AG10803 (cell line): ENCODE measurements at places on chromosomes 7 and 10.

GRCh38 chr10:77702166-77702565, 64.6 kb upstream of the KCNMA1 start:
- peak; percentile 76 for DNase-seq

DNA sequence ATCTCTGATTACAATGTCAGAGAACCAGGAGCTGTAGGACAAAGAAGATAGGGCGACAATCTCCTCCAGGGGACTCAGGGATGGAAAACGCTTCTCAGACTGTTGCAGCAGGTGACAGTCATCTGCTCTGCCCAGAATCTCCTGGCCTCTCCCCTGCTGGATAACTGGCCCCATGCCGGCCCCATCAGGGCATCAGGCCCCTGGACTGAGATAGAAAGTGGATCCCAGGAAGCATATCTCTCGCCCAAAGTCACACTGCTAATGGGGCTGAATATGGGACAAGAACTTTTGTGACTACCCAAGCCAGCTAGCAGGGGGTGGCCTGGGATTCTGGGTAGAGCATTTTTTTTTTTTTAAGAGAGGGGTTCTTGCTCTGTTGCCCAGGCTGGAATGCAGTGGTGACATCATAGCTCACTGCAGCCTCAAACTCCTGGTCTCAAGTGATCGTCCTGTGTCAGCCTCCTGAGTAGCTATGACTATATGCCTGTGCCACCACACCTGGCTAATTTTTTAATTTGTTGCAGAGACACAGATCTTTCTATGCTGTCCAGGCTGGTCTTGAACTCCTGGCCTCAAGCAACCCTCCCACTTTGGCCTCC, 20.5 kb upstream of the MLXIPL start:
- no peak for DNase-seq

- no peak for DNase-seq
Measured at GRCh38 chr7:18194616-18195015, 167.0 kb upstream of the PRPS1L1 start.

GRCh38 chr10:131769571-131770410, 131.0 kb upstream of the PPP2R2D start:
- no peak for DNase-seq

GRCh38 chr7:71322201-71322600, 190.3 kb downstream of the GALNT17 start:
- DNase-seq: no peak

DNA sequence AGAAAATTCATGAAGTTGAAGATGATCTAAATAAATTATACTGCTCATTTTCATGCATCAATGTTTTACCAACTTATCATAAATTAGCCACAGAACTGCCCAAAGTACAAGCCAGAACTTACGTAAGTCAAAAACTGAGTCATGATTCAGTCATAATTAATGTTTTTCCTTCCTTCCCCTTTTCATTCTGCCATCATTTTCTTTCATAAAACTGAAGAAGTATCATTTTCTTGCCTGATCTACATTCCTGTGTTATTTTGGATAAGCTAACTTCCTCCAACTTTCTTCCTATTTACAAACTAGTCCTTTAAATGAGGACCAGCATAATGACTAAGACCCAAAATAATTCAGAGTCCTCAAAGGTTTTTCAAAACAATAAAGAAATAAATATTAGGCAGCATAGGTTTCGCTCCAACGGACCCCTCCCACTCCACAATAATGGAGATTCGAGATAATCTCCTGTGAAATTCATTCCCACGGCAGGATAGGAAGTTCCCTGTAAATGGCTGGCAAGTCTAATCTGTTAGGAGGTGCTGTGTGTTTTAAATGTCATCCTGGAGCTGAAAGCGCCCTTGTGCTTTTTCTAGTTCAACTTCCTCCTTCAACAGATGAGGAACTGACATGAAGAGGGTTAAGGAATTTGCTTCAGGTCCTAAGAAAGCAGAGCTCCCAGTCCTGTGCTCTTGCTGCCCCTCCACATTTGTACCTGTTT, 218.9 kb downstream of the DOCK4 start:
- DNase-seq: peak; percentile 36

DNA sequence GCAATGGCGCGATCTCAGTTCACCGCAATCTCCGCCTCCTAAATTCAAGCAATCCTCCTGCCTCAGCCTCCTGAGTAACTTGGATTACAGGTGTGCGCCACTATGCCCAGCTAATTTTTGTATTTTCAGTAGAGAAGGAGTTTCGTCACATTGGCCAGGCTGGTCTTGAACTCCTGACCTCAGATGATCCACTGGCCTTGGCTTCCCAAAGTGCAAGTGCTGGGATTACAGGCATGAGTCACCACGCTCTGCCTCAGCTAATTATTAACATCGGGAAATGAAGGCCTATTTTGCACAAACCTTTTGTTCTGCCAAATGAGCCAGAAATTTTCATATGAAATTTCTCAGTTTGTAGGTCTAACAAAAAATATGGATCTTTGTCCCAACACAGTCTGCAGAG, 106.7 kb upstream of the ODAD2 start:
- DNase-seq: peak; percentile 10

- DNase-seq: no peak
Measured at GRCh38 chr10:124130198-124130900, 37.0 kb upstream of the CHST15 start.

GRCh38 chr7:117955046-117955445, 81.8 kb upstream of the CTTNBP2 start:
- DNase-seq: no peak

GRCh38 chr10:33327751-33328150, 6.7 kb downstream of the NRP1 start:
- no peak for DNase-seq

DNA sequence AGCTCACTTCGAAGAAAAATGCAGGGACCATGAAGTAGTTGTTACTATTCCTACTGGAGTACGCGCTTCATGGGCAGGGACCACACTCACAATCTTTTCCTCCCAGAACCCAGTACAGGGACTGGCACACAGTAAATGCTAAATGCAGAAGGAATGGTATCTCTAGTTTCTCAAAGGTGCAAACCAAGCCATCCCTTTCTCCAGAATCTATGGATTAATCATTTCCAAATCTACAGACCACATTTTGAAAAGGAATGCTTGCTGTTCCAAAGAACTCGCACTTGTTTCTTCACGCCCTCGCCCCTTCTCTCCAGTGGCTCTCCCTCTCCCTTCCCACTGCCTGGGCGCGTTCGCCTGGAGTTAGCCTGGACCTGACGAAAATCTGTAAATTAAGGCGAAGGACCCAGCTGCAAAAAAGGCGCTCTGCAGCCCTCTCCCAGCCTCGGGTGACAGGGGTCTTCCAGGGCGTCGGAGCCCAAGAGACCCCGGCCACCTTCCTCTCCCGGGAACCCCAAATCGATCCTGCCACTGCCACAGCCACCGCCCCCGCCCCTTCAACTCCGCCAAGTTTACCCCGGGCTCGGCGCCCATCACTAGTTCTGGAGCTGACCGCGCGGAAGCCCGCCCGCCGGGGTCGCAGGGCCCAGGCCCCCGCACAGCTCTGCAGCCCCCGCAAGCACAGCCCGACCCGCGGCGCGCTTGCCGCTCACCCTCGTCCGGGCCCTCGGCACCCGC, 527 bp downstream of the PDIA4 start:
- peak; percentile 29 for DNase-seq

GRCh38 chr7:28761505-28761904, 196.6 kb downstream of the TRIL start:
- DNase-seq: no peak

DNA sequence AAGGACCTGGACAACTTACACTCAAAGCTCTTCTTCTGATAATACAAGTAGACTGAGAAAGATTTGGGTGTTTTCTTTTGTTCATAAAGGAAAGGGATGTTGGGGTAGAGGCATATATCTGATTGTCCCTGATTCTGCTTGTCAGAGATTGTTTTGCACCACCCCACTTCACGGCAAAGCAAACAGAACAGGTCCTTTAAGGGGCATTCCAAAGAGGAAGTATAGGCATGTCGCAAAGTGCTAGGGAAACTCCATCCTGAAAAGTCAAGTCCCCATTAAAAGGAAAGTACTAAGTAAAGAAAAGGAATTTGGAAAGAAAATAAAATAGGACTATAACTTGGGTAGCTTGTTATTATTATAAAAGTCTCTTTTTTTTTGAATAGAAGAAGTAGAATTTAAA, 233.0 kb downstream of the DNAJB9 start:
- DNase-seq: no peak

GRCh38 chr7:23618241-23618640, 21.1 kb downstream of the CCDC126 start:
- DNase-seq: no peak

DNA sequence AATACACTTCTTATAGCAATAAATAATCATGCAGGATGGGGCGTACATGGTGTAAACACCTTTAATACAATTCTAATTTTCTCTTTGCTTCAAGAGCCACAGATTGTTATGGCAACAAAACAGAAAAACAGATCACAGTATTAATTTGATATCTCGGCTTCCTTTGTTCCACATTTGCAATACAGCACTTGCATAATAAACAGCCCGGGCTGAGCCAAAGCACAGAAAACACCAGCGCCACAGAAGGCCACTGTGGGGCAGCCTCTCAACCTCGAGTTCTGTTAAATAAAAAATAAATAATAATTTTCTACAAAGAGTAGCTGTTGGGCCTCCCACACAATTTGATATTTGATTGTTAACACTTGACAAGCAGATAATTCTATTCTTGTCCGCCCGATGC, 255.9 kb downstream of the USP6NL start:
- DNase-seq: no peak

GRCh38 chr7:150983893-150984368, 5.8 kb upstream of the KCNH2 start:
- DNase-seq: peak; percentile 17

DNA sequence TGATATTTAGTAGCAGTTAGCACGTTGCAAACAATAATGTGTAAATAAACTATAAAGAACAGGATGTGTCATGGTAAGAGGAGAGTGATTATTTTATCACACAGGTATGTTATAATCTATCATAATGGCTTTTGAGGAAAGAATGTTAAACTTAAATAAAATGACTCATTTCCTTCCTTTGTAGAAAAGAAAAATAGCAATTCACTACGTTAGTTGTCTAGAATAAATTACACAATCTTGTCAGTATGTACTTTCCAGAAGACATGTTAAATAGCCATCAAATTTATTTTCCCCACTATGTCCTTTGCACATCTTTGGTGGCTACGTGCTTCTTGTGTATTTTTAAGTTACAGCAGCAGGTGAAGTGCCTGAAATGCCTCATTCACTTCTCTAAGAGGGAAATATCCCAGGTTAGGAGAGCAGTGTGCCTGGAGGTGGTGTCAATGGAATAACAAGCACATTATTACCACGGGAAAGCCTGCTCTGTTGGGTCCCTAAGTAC, 133.8 kb downstream of the SEMA3A start:
- no peak for DNase-seq

DNA sequence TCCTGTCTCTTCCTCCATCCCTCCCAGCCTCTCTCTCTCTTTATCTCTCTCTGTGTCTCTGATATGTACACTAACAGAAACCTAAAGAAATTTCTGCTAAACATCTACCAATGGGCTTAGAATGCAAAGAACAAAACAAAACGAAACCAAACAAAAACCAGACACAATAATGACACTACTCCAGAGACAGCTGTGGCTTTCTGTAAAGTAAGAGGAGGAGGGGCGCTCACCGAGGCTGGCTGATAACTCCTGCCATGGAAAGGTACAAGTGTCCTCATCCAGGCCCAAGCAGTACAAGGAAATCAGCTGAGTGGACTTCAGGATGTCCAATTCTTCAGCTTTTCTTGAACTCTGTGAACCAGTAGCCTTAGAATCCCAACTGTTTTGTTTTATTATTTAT, 70.4 kb upstream of the FZD8 start:
- DNase-seq: no peak

GRCh38 chr10:80144696-80145131, 12.2 kb downstream of the PLAC9 start:
- DNase-seq: no peak

- no peak for DNase-seq
Measured at GRCh38 chr10:99595770-99596465, 24.3 kb downstream of the SLC25A28 start.

DNA sequence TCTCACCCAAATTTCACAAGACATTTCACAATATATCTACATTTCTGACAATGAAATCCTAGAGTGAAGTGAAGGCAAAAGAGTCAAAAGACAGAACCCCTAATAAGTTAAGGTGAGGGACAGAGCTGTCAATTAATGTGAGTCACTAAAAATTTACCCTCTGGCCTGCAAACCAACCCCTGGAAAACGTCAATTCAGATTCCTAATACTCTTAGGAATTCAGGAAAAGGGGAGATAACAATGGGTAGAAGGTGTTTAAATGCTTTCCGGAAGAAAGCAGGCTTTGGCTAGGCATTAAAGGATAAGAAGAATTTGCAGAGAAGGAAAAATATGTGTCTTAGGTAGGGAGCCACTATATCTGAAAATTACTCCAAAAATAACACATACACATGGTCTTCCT, 299.6 kb downstream of the INHBA start:
- no peak for DNase-seq

DNA sequence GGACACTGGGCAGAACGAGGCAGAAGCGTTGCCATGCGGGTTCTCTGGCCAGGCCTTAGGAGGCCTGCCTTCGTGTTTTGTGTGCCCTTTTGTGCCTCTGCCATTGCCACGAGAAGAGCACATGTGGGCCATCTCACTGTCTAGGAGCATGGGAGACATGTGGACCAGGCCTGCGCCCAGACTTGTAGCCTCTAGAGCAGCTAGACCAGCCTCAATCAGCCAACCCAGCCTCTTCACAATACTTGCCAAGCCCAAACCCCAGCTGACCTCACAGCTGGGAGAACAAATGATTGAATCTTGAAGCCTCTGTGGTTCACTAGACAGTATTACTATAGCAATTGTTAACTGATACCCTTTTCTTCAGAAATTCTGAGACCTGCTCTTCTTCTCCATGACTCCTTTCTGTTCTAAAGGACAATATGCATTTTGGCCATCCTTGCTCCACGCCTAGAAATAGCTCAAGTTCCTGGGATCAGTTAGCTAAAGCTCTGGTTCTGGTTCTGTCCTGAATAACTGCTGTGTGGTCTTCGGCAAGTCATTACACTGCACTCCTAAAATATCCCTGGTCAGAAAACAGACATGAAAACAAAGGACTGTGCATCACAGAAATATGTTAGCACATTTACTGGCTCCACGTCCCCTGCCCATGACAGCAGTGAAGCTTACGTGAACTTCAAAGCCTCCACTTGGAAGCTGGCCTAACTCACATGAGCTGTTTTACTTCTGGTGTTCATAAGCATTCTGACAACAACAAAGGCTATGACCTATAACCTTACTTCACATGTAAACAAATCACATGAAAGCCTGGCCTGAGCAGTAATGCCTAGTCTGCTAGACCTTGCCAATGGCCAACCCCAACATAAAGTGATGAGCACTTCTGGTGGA, 72.3 kb upstream of the MKRN1 start:
- DNase-seq: no peak

DNA sequence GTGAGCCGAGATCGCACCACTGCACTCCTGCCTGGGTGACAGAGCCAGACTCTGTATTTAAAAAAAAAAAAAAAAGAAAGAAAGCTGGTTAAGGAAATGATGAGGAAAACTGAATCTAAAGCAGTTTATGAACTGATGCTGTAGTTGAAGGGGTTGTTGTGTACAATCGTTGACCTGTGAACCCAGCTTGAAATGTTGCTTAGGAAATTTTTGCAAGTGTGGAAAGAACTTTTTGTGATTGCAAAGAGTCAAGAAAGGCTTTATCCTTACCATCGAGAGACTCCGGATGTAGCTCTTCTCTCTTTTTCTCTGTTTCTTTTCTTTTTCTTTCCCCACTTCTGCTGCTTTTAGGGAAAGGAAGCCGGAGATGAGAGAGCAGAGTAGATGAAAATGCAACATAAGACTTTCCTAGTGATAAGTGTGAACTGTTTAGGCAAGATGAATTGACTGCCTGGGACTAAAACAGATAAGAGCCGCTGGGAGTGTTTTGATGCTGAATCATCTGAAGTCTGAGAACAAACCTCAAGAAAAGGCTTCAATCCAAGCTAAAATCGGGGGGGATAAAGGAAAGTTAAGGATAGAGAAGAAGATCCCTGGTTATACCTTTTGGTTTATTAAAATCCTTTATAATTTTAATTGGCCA, 69.0 kb downstream of the TAF3 start:
- DNase-seq: no peak
